ENCODE measurements at places on chromosomes 5 and 9.

GRCh38 chr9:111900858-111901612, 4.4 kb downstream of the UGCG start:
- DNase-seq = no peak

- no peak for DNase-seq
Measured at GRCh38 chr5:38403877-38404635, 145.7 kb downstream of the EGFLAM start.

- DNase-seq = no peak
Measured at GRCh38 chr9:133981958-133982681, 10.0 kb downstream of the VAV2 start.

GRCh38 chr9:114363424-114363823, 24.4 kb downstream of the AKNA start:
- no peak for DNase-seq

- DNase-seq = no peak
Measured at GRCh38 chr5:5104550-5104949, 35.6 kb upstream of the ADAMTS16 start.

DNA sequence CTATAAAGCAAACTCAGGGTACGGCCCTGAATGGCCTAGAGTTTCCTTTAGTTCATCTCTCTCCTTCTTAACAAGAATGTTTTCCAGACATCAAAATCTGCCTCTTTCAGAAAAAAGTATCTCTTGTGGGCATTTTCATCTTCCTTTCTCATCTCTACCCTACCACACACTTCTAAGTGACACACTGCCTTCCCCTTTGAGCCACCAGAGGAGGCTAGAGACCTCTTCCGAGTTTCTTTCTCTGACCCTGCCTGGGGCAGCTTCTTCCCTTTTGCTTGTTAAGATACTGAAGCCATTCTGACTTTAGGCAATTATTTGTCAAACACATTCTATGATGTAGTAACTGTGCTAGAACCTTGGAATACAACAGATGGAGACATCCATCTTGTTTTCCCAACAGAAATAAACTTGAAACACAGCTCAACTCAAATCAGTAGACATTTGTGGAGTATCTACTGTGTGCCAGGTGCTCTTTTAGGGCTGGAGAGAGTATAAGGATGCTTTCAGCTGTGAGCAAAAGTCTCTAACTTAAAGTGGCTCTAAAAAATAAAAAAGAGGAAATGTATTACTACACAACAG, 8.6 kb upstream of the SV2C start:
- DNase-seq = no peak

DNA sequence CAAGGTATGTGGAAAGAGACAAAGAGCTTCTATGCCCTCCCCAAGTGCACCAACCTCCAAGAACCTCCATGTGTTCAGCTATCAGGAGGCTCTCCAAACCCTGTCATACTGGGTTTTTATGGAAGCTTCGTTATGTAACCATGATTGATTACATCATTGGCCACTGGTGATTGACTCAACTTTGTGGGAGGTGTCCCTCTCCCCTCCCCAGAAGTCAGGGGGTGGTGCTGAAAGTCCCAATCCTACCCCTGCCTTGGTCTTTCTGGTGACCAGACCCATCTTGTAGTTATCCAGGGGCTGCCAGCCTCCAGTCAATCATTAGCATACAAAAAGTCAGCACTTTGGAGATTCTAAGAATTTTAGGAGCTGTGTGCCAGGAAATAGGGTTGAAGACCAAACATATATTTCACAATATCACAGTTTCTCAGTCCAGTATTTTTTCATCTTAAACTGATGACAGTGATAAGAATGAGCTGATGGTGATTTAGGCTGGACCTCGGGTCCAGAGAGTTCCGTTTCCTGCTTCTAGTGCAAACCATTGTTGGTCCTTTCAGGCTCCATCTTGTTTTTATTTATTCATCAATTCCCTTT, 27.3 kb upstream of the FANCC start:
- no peak for DNase-seq

DNA sequence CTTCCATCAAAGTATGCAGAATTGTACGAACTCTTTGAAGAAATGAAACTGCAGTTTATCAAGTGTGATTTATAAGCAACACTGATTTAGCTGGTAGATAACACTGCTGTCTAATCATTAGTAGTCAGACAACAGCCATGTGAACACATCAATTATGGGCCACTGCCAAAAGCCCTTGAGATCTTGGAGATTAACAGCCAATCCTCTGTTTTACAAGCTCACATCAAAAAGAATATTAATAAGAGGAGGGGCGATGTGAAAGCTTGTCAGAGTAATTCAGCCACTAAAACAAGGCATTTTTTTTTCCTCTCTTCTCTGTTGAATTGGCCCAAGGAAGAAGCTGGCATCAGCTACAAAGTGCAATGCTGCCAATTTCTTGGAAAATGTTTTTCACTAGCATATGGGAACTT, 28.1 kb downstream of the ZNF608 start:
- no peak for DNase-seq

DNA sequence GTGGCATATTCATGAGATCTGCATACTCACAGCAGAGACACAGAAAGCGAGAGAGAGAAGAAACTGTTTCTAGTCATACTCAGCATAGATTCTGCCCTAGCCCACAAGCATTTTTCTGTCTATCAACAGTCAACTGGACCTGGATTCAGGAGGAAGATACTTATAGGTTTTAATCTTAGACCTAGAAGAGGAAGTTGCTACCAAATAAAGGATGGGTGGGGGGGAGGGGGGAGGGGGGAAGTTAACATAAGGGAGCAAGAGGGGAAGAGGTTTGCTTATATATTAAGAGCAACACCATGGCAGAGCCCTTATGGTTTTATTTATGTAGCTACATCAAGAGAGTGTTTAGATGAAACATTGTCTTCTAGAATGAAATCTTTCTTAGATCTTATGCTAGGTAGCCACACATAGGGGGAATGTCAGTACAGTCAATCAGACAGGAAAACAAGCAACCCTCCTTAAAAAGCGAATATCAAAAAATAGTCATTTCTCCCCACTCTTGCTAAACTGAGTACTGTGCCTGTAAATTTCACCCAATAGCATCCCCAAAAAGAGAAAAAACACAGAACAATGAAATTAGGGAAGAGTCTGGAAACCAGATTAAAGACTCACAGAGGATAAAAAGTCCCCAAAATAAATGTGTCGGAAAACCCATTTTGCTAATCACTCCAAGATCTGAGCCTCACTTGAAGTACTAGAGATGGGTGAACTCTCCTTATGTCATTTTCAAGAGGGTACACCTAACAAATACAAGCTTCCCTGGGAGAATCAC, 192.7 kb upstream of the NR4A3 start:
- DNase-seq = no peak

DNA sequence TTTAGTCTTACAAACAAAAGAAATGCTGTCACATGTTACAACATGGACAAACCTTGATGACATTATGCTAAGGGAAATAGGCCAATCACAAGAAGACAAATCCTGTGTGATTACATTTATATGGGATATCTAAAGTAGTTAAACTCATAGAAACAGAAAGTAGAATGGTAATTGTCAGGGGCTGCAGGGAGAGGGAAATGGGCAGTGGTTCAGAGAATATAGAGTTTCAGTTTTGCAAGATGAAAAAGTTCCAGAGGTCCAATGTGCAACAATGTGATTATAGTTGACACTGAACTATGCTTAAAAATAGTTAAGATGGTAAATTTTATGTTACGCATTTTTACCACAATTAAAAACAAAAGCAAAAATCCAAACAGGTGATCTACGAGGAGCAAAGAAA, 265.5 kb downstream of the NDUFS4 start:
- no peak for DNase-seq

- no peak for DNase-seq
Measured at GRCh38 chr9:119318371-119318770, 50.9 kb downstream of the BRINP1 start.

GRCh38 chr5:40446910-40447309, 232.8 kb upstream of the PTGER4 start:
- peak; percentile 94 for DNase-seq

DNA sequence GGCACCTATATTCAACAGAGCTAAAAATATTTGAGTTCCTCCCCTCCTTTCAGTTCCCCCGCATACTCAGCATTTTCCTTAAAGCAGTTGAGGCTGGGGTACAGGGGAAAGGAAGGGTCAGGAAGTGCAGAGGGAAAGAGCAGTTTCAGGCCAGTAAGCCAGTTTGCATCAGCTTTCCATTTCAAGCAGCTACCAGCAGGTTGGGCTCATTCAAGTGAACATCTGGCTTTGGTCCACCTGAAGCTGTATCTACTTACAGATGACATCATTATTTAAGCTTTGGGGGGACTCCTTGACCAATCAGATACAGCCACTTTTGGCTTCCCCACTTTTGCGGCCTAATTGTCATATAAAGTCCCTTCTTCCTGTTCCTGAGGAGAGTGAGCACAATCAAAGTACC, 8.2 kb upstream of the ACO1 start:
- DNase-seq = no peak

DNA sequence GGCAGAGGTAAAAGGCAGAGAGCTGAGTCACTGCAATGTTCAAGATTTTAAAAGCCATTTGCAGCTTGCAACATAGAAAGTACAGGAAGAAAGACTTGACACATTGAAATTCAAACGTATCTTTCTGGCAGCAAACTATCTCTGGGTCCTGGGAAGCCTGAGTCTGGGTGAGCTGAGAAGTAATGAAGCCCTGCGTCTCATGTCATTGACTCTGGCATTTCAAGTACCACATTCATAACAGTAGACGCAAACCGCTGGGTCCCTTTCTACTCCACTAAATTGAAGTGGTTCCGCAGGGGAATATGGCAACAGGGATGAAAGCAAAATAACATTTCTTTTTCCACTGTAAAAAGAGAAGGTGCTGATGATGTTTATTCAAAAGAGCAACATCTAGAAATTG, 694.3 kb downstream of the BRINP1 start:
- no peak for DNase-seq

DNA sequence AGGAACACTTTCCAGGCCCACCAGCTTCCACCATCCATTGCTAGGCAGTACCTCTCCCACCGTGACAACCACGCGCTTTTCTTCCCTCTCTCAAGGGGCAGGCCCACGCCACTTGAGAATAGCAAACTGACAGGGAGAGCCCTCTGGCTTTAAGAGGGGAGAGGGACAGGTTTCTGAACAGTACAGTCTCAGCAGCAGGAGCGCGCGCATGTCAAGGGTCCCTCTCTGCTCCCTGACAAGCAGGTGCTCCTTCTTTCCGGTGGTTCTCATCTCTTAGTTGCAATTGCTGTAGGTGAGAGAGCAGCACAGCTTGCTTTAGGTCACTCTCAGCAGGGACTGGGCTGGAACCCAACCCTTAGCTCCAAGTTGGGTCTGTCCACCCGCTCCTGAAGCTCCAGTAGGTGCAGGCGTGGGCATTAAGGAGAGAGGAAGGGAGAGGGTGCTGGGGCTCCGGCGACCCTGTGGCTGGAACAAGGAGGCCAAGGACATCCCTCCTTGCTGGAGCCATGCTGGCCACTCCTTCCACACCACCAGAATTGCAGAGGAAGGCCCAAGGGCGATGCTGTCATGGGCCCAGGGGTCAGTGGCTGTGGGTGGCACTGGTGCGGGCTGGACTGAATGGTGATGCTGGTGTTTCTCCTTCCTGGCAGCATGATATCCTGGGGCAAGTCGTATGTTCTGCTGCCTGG, 9.0 kb upstream of the PHF2 start:
- DNase-seq = no peak

GRCh38 chr9:29449306-29449705, 1876.0 kb upstream of the C9orf72 start:
- DNase-seq = no peak

- DNase-seq = no peak
Measured at GRCh38 chr9:133986774-133987445, 5.2 kb downstream of the VAV2 start.

GRCh38 chr9:110188991-110189390, 19.0 kb downstream of the C9orf152 start:
- no peak for DNase-seq

- DNase-seq = no peak
Measured at GRCh38 chr9:21961569-21961968, 32.6 kb downstream of the CDKN2A start.

GRCh38 chr9:91786132-91786896, 163.7 kb downstream of the ROR2 start:
- DNase-seq = no peak

Data from epithelial cell of proximal tubule (primary cell).